HAP-1 (cell line): ENCODE measurements at places on chromosomes 6 and 20.

DNA sequence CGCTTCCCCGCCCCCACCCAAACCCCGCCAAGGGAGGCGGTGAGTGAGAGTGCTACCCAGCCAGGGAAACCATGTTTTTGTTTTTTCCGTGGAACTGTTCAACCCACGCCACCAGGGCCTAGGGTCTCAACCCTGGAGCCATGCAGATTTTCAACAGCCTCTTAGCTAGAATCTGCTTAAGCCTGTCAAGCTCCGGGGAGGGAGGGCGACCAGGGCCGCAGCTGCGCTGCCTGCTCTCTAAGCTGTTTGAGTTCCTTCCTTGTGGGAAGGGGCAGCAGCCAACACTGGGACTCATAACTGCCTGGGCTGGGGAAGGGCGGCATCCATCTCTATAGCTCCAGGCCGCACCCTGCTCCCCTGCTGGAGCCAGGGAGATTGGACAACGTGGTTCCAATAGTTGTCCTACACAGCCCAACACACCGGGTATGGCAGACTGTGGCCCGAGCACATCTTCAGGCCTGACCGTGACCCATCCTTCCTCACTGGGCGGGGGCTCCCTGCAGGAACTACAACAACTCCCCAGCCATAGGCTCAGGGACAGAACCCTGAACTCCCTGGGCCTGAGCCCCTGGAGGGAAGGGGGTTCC, 1065.7 kb upstream of the MANEA start:
- no peak for DNase-seq

- DNase-seq = no peak
Observed at GRCh38 chr20:35788796-35789195, 17.0 kb downstream of the PHF20 start.

DNA sequence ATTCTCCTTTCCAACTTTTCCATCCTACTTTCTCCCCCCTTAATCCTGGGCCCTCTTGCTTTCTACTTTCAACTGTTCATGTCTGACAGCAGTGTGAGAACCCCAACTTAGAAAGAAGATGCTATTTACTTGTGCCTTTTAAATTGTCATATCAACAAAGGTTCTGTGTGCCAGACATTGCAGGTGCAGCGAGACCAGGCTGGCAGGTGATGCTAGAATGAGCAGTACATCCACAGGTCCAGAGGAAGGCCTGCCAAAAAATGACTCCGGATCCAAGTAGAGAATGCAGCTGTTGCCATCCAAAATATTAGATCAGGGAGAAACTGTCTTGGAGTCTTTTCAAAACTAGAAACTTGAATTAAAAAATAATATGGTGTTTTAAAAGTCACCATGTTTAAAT, 510.5 kb downstream of the LMBRD1 start:
- DNase-seq = no peak

DNA sequence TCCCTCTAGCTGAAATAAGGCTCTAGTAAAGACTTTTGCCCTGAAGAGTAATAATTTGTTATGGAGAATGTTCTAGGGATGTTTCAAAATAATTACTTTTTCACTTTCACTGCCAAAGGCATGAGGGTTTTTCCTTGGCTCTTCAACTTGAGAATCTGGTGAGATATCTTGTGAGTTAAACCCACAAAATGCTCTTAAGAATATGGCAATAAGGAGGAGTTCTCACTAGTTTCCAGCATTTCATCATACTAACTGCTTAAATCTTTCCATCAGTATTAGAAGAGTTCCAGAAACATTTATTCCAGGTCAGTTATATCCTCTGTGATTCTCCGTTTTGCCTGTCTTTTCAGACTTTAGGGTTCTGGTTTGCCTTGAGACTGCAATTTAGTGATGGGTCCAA, 785.6 kb upstream of the GJE1 start:
- no peak for DNase-seq

- DNase-seq = no peak
Observed at GRCh38 chr6:144601221-144601620, 316.1 kb downstream of the UTRN start.

- DNase-seq = no peak
Observed at GRCh38 chr6:106050538-106050937, 35.6 kb upstream of the PRDM1 start.

GRCh38 chr6:152952045-152952444, 30.8 kb downstream of the FBXO5 start:
- DNase-seq = no peak

- DNase-seq = no peak
Observed at GRCh38 chr6:119323478-119323877, 26.1 kb downstream of the MAN1A1 start.

- DNase-seq = no peak
Observed at GRCh38 chr6:3293271-3294155, 34.8 kb downstream of the PSMG4 start.
